ENCODE measurements at places on chromosomes 1 and 21. TPM values are rescaled to one million over a fixed set of nuclear protein-coding genes. Genes with fewer than 3 reads are reported as not detected.

- no peak for DNase-seq
These were observed 1.3 kb downstream of the SV2A start for GRCh38 chr1:149916193-149916897.

DNA sequence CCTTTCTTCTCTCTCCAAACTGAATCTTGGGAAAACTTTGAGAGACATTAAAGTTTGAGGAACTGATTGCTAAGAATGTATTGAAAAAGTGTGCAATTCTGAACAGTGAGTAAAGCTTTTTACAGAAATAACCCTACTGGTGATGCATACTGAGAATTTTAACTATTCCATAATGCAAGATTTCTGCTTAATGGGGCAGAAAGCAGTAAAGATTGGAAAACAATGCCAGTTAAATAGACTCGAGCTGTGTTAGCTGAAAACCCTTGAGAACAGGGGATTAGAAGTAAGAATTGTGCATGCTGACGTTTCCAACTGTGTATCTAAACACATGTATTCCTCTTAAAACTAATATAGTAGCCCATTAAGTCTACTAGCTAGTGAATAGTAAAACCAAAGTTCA is 1500.2 kb upstream of the PRMT6 start:
- DNase-seq: no peak

- no peak for DNase-seq
These were observed 162.7 kb upstream of the COL6A1 start for GRCh38 chr21:45818904-45819285.

GRCh38 chr1:5404412-5405203 is 587.6 kb downstream of the NPHP4 start:
- DNase-seq: no peak

DNA sequence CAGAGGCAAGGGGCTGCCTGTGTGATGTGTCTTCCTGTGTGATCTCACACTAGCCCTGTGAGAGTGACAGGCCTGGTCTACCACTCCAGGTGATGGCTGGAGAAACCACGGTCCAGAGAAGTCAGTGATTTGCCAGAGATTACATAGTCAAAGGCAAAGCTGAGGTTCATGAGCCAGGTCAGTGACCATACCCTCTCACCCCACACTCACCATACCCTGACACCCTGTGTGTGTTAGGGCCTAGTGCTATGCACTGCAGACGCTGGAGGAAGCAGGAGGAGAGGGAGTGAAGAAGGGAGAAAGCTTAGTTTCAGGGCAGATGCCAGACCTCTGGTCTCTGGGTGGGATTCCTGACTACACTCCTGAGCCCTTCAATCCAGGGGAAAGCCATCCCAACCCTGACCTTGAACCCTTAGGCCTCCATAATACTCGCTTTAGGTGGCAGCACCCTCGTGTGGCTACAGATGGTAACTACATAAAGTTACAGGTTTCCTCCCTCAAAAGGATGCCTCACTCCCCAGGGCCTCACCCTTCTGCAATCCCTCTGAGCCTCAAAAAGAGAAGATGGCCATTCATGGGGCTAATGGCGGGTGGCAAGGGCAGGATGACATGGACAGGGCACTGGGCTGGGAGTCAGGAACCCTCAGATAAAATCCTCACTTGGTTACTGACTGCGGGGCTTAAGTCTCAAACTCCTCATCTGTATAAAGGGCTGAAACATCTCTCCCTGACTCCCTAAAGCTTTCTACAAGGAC is 20.8 kb upstream of the SDC3 start:
- DNase-seq: peak; percentile 64

Gene VASH2
- total RNA-seq: 0.48 TPM

Measured in colonic mucosa (tissue), 4 donors.